Karpas-422 (cell line): ENCODE measurements at places on chromosomes 11 and 22. TPM values are rescaled to one million over a fixed set of nuclear protein-coding genes. Genes with fewer than 3 reads are reported as not detected.

Gene SGSM1
- total RNA-seq = not detected in 2 replicates

Gene REXO2
- total RNA-seq = 30.4 and 35.2 TPM in 2 replicates

- DNase-seq = no peak
Observed at GRCh38 chr11:93498641-93499040, 44.5 kb downstream of the SMCO4 start.

Gene OR2AG1
- total RNA-seq = not detected in 2 replicates

- DNase-seq = no peak
Observed at GRCh38 chr22:26586556-26587325, 3.2 kb downstream of the TPST2 start.

Gene SUSD2
- 0.14 and 0.26 TPM in 2 replicates for total RNA-seq

Gene RAG2
- not detected in 2 replicates for total RNA-seq

Gene USH1C
- total RNA-seq = not detected in 2 replicates

Gene PGA4
- not detected in 2 replicates for total RNA-seq
